ENCODE measurements at places on chromosomes 6 and 20.
A peak's percentile ranks its signal among the peaks of the same experiment; 100 is the strongest.

- no peak for DNase-seq
Measured at GRCh38 chr6:80478030-80478429, 371.6 kb downstream of the BCKDHB start.

- no peak for DNase-seq
Measured at GRCh38 chr20:16025084-16025483, 548.2 kb downstream of the KIF16B start.

DNA sequence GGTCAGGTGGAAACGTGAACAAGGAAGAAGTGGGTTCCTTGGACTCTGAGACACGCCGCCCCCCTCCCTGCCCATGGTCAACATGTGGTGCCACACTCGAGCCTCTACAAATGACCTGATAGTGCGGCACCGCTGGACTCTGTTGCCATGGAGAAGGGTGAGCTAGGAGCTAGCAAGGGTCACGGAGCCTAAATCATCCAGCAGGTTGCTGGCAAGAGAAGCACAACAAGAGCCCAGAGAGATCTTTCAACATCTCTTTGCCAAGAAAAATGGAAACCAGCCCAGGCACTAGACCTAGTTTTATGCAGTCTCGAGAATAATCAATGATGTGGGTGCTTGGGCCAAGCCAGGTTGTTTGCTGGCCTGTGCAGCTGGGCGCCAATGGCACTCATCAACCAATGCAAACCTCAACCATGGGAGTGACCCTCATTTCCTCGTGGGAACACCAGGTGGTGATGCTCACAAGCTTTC lies 69.5 kb downstream of the NOL4L start:
- no peak for DNase-seq

- no peak for DNase-seq
Measured at GRCh38 chr6:25336996-25337395, 57.8 kb downstream of the CARMIL1 start.

- no peak for DNase-seq
Measured at GRCh38 chr6:161711938-161712337, 438.1 kb upstream of the AGPAT4 start.

- no peak for DNase-seq
Measured at GRCh38 chr6:144264270-144265060, 20.7 kb upstream of the UTRN start.

DNA sequence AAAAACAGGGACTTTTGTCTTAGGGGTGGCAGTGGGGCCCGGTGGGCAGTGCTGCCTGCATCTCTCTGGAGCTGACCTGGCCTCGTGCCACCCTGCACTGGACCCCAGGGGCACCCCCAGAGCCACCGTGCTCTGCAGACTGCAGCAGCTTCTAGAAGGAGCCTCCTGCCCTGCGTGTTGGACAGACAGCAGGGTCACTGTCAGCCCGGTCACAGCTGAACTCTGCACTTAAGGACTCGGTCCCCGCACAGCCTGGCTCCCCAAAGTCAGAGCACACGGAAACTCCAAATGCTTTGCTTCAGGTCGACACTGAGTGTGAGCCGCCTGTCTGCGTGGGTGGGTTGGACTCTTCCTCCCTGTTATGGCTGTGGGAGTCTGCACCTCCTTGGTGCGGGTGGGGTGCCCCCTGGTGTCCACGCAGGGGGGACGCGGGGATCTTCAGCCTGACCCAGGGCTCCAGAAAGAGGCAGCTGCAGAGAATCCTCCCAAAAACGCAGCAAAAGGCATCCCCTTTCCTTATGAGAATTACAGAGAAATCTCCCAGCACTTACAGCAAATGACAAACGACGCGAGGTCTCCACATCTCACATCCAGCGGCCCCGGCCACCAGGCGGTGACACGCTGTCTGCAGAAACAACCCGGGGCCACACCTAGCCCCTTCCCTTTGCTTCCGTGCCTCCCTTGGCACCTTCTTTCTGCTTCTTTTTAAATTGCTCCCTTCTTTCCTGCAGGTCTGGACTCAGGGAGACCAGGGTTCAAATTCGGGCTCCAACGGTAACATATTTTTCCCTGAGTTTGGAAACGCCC lies 36.3 kb upstream of the DACT2 start:
- peak; percentile 35 for DNase-seq

GRCh38 chr20:38558596-38559360 lies 22.2 kb upstream of the ADIG start:
- no peak for DNase-seq

- no peak for DNase-seq
Measured at GRCh38 chr20:34834459-34834893, 9.0 kb upstream of the NCOA6 start.

DNA sequence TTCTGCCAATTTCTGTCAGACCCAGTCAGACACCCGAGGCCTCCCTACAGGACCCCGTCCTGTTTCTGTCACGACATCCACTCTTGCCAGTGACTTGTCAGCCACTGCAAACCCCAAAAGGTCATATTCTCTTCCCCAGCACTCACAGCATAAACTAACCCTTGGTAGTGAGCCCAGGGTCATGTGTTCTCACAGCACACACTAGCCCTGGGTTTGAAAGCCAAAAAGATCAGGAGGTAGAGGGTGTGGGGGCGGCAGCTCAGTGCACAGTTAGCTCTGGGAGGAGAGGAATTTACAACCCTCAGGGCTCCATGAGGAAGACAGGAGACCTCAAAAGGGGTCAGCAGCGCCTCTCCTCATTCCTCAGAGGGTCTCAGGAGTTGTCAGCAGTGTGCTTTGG lies 9.9 kb upstream of the SNX9 start:
- DNase-seq = no peak

GRCh38 chr20:57996936-57997890 lies 231.2 kb downstream of the ANKRD60 start:
- no peak for DNase-seq

DNA sequence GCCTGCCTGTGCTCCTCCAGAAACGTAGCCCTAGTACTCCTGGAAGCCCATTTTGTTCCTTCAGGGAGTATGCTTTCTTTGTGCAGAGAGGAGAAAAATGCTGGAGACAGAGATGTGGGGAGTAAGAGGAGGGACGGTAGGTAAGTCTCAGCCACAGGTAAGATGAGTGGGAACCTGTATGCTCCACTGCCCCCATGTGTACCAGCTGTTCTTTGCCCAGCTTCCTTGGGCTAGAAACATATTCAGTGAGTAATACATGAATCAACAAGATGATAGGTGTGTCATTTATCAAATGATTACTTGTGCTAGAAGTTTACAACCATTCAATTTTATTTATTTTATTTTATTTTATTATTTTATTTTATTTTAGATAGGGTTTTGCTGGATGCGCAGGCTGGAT lies 13.6 kb upstream of the CEP85L start:
- DNase-seq = no peak

GRCh38 chr6:150118627-150119026 lies 24.2 kb upstream of the PPP1R14C start:
- DNase-seq = no peak

DNA sequence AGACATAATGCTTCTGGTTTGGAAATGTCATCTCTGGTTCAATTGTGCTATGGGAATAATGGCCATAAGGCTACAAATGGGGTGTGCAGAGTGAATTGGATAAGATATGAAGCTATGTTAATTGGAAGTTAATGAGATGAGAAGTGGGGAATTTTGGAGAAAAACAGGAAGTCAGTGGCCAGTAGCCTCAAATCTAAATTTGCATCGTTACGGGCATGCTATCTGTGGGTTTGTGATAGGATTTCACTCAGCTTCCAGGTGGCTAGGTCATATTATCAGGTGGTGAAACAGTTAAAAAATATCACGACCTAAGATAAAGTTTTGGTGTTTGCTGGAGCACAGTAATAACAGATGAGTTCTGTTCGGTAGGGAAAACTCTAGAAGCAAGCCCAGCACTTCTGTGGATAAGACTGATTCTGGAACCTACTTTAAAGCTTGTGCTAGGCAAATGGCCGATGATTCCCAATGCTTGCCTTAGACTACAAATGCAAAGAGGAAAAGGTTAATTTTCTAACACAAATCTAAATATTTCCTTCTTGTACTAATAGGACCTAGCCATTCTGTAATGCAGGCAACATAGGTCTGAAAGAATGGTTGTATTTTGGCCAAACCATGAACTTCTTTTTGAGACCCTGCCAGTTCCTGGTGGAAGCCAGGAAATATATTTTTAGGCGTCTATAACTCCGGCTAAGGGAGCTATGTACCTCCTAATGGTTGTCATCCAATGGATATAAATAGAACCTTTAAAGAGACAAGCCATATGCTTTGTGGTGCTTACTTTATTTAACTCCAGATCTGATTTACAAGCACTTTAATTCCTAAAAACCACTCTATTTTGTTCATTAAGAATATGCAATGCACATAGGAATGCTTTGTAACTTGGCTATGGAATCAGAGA lies 111.0 kb downstream of the PLCB1 start:
- DNase-seq = no peak

DNA sequence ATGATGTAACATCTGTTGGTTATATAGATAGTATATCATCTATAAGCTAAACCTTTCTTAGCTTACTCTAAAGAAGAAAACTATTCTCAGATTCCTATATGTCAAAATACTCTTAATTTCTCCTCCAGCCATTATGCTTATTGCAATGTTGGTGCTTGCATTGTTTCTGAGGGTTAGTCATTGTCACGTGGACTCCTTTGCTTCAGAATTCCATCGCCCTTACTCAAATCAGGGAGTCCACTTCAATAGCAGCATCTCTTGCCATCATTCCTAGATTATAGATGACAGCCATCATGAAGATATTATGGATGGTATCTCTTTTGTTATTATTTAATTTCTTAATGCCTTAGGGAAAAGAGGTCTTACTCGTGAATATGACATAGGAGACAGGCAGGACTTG lies 776.1 kb downstream of the TENT5A start:
- DNase-seq = no peak

DNA sequence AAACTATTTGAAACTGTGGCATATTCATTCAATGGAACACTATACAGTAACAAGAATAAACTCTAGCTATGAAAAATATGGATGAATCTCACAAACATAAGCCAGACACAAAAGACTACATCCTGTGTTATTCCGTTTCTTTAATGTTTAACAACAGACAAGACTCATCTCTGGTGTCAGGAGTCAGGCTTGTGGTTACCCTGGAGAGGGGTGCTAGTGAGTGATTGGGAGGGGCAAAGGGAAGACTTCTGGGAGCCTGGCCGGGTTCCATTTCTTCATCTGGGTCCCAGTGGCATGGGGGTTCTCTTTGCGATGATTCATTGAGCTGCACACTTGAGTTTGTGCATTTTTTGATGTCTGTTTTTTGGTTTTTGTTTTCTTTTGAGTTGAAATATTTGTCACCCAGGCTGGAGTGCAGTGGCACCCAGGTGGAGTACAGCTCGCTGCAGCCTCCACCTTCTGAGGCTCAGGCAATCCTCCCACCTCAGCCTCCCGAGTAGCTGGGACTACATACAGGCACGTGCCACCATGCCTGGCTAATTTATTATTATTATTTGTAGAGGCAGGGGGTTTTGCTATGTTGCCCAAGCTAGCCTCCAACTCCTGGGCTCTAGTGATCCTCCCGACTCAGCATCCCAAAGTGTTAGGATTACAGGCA lies 21.2 kb upstream of the TTPAL start:
- DNase-seq = no peak

DNA sequence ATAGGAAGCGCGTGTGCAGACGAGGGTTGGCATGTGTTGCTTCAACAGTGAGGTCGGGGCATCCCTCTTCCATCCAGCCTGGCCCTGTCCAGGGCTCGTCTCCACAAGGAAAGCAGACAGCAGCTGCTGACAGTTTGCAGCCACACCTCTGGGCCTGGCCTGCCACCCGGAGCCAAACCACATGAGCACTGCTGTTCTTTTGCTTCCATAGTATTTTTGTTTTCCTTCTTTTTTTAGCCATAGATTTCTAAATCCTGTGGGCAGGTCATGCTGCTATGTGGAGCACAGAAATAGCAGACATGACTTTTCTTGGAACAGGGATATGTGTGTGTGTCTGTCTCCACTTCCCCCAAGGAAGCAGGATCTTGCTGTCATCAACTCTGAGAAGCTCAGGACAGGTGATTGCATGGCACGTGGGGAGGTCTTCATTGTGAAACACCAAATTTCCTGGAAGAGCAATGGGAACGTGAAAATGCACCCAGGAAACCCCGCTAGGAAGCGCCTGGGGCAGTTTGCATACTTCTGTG lies 167.4 kb downstream of the DTNBP1 start:
- DNase-seq = no peak

DNA sequence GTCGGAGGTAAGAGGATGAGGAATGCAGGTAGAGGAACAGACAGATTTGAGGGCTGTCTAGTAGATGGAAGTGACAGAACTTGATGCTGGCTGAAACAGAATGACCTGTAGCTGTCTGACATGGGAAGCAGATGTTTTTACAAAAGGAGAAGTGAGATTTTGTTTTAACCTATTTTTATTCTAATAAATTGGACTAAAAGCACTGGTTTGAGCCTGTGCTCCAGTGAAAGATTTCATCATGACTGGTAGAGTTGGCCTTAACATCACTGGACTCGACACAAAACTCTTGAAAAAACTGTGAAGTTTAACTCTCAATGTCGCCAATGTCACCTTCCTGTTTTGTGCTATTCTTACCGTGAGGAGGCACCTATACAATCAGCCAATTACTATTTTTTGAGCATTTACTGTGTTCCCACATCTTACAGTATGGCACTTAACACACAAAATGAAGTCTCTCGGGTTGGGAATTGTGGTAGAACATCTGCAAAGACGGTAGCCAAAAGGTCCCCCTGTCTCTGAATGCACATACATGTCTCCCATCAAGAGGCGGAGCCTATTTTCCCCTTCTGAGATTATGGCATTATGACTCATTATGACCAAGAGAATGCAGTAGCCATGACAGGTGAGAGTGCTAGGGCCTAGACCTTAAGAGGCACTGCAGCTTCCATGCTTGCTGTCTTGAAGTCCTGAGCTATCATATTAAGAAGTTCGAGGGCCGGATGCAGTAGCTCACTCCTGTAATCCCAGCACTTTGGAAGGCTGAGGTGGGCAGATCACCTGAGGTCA lies 93.2 kb downstream of the FOXF2 start:
- no peak for DNase-seq

GRCh38 chr6:44270526-44271405 lies 516 bp downstream of the TMEM151B start:
- no peak for DNase-seq

DNA sequence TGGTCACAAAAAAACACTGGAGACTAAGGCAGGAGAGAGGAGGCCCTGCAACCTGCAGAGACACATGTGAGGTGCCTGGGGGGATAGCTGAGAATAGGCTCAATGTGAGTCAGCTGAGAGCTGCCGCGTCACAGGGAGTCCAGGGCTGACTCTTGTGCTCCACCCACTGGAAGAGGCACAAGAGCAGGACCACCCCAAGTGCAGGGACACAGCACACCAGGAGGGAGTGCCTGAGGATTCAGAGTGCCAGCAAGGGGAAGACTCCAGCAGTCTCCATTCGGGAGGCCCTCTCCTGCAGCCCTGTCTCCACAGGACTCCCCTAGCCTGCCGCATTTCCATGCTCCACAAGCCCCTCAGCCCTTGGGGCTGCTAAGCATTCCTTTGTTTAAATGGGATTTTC lies 105.5 kb downstream of the HUS1B start:
- DNase-seq = no peak

GRCh38 chr6:111407686-111408085 lies 75.3 kb downstream of the REV3L start:
- no peak for DNase-seq
